Esophagus mucosa (tissue), 1 donor: ENCODE measurements at places on chromosomes 11 and 22.

GRCh38 chr22:36636916-36637315 is 66.6 kb downstream of the CACNG2 start:
- ATAC-seq: no peak

DNA sequence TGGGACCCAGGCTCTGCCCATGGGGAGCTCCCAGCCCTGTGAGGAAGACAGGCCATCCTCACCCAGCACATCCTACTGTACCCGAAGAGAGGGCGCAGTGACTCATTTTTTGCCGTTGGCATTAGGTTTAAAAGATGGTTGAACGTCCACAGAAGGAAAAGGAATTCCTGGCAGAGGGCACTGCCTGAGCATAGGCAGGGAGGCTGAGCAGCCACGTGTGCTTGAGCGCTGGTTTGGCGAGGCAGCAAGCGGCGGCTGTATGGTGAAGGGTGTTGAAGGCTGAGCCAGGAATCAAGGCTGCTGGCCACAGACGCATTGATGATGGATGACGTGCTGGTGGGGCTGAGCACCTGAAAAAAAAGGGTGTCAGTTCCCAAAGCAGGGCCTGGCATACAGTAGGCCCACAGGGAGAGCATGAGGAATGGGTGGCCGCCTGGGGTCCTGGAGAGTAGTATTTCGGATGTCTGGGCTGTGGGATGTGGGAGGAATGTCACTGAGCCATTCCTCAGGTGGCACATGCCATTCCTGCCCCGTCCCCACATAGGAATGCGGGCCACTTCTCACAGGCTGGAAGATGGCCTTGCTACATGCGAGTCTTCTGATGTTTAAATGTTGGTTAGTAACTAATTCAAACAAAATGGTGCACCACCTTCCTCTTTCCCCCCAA is 112.5 kb downstream of the KIAA1671 start:
- peak; percentile 11 for ATAC-seq

GRCh38 chr11:3946455-3947017 is 91.1 kb downstream of the STIM1 start:
- ATAC-seq: no peak

GRCh38 chr11:16784097-16784496 is 45.6 kb downstream of the C11orf58 start:
- no peak for ATAC-seq

DNA sequence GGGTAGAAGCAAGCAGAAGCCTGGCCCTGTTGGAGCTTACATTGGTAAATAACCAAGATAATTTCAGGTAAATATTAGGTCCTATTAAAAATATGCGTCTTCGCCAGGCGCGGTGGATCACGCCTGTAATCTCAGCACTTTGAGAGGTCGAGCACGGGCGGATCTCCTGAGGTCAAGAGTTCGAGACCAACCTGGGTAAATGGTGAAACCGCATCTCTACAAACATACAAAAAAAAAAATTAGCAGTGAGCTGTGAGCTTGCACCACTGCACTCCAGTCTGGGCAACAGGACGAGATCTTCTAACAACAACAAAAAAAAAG is 529 bp upstream of the SULT4A1 start:
- ATAC-seq: no peak

DNA sequence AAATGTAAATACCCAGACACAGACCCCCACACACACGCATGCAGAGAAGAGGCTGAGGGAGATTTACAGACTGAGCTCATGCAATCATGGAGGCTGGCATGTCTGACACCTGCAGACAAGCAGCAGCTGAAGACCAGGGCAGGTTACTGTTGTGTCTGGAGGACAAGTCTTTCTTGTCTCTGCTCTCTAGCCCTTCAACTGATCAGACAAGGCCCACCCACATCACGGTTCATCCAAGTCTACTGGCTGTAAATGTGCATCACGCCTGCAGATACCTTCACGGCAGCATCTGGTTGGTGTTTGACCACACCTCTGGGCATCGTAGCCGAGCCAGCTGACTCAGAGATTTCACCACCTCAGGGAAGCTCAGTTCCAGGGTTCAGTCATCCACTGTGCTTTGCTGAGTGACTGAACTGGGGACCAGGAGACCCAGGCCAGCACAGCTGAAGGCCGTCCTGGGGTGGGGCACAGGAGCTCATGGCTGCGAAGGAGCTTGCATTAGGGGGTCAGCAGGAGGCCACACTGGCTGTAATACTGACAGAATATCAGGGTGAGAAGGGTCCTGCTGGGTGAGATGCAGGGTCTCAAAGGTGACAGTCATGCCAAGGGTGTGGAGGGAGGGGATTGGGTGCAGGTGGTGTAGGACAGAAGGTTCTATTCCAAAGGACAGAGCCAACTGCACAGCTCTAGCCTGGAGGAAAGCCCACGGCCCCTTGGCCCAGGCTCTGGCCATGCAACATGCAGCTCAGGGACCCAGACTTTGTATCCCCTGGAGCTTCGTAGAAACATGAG is 304.9 kb downstream of the BRD1 start:
- no peak for ATAC-seq

DNA sequence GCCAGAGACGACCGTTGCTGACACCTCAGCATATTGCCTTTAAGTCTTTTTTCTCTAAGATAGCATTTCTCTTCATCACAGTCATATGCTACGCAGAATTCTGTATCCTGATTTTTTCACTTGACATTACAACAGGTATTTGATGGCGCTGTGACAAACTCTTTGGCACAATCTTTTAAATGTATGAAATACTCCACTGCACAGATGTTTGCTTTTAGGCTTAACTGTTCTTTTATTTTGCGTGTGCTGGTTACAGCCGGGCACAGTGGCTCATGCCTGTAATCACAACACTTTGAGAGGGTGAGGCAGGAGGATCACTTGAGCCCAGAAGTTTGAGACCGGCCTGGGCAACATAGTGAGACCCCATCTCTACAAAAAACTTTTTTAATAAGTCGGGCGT is 52.0 kb upstream of the PPP6R3 start:
- no peak for ATAC-seq

GRCh38 chr11:128593281-128593680 is 5.9 kb upstream of the ETS1 start:
- ATAC-seq: no peak

- ATAC-seq: peak; percentile 92
Observed at GRCh38 chr11:8744423-8744822, 61.8 kb downstream of the RPL27A start.
